ENCODE measurements at places on chromosomes 5 and 9. TPM values are rescaled to one million over a fixed set of nuclear protein-coding genes. Genes with fewer than 3 reads are reported as not detected.

The ZBTB34 gene
- 18.4 TPM for total RNA-seq

The SPIN1 gene
- 122 TPM for total RNA-seq

The GMCL2 gene
- total RNA-seq: not detected

The IER5L gene
- 5.9 TPM for total RNA-seq

The FBN2 gene
- total RNA-seq: 56.7 TPM

The C5orf58 gene
- 3.0 TPM for total RNA-seq

DNA sequence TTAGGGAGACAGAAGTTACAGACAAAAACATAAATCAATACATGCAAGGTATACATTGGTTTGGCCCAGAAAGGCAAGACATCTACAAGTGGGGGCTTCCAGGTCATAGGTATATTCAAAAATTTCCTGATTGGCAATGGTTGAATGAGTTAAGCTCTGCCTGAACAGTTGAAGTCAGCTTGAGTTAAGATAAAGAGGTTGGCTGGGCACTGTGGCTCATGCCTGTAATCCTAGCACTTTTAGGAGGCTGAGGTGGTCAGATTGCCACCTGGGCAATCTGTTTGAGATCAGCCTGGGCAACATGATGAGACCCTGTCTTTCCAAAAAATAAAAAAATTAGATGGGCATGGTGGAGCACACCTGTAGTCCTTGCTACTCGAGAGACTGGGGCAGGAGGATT, 16.3 kb downstream of the TMC1 start:
- no peaks in the 10 kb centered on the region for H3K27me3 ChIP-seq
- peaks cover 21% of the 10 kb centered on the region for H3K36me3 ChIP-seq
- no peak for DNase-seq
- H3K4me1 ChIP-seq: peaks cover 16% of the 10 kb centered on the region
- no peak overlapping the region for H3K27ac ChIP-seq

GRCh38 chr5:75656311-75657003, 45.2 kb downstream of the ANKDD1B start:
- DNase-seq: no peak
- H3K4me1 ChIP-seq: peaks cover 23% of the 10 kb centered on the region
- no peaks in the 10 kb centered on the region for H3K36me3 ChIP-seq
- H3K27me3 ChIP-seq: no peaks in the 10 kb centered on the region

GRCh38 chr9:237858-238345, 23.2 kb downstream of the DOCK8 start:
- DNase-seq: no peak
- no peaks in the 10 kb centered on the region for H3K4me1 ChIP-seq
- no peak overlapping the region for H3K4me3 ChIP-seq
- H3K36me3 ChIP-seq: peaks cover 18% of the 10 kb centered on the region
- H3K27ac ChIP-seq: no peak overlapping the region

- H3K27me3 ChIP-seq: no peaks in the 10 kb centered on the region
- no peaks in the 10 kb centered on the region for H3K36me3 ChIP-seq
- H3K27ac ChIP-seq: no peak overlapping the region
- no peak for DNase-seq
- H3K4me1 ChIP-seq: no peaks in the 10 kb centered on the region
- H3K4me3 ChIP-seq: no peak overlapping the region
Measured at GRCh38 chr5:53173083-53173482, 63.5 kb upstream of the MOCS2 start.

- no peak for DNase-seq
- H3K27ac ChIP-seq: no peak overlapping the region
- H3K4me1 ChIP-seq: no peaks in the 10 kb centered on the region
Measured at GRCh38 chr5:109558364-109558763, 131.4 kb upstream of the MAN2A1 start.

GRCh38 chr5:77390221-77390620, 101.9 kb downstream of the WDR41 start:
- 0 out of 2 replicates have a peak, but pooled peaks cover 2% of the 10 kb centered on the region for H3K4me1 ChIP-seq
- H3K36me3 ChIP-seq: no peaks in the 10 kb centered on the region
- DNase-seq: no peak
- H3K27ac ChIP-seq: no peak overlapping the region

- peaks cover 2% of the 10 kb centered on the region for H3K27me3 ChIP-seq
- H3K4me1 ChIP-seq: peaks cover 59% of the 10 kb centered on the region
- H3K36me3 ChIP-seq: no peaks in the 10 kb centered on the region
- no peak for DNase-seq
- H3K27ac ChIP-seq: peak overlapping the region; percentile 22
- no peak overlapping the region for H3K4me3 ChIP-seq
Measured at GRCh38 chr5:168301593-168302390, 10.3 kb downstream of the WWC1 start.

DNA sequence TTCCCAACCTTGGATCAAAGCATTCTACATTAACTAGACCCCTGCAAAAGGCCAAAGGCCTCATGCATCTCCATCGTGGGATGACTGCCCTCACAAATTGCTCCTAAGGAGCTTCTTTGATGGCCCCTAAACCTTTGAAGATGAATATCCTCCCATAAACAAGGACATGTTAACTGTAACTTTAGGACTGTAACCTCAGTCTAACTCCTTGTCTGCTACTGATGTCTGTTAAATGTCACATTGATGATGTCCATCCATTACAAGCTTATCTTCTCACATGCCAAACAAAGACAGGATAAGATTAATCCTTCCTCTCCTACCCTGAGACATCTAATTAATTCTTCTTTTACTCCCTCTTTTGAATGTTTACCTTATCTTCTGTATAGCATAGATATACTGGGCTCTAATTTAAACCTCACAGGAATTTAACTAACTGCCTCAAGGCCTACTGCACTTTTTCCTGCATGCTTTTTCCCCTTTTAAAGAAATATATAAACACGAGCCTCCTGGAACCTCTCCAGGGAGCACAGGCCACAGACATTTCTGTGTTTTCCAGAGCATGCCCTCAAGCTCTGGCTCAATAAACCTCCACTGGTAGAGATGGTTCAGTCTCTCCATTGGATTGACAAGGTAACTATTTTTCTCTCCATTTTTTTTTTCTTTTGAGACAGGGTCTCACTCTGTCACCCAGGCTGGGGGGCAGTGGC, 90.6 kb upstream of the SLC25A48 start:
- H3K36me3 ChIP-seq: peaks cover 30% of the 10 kb centered on the region
- DNase-seq: no peak
- no peak overlapping the region for H3K27ac ChIP-seq
- H3K4me1 ChIP-seq: no peaks in the 10 kb centered on the region
- H3K27me3 ChIP-seq: peaks cover 9% of the 10 kb centered on the region

DNA sequence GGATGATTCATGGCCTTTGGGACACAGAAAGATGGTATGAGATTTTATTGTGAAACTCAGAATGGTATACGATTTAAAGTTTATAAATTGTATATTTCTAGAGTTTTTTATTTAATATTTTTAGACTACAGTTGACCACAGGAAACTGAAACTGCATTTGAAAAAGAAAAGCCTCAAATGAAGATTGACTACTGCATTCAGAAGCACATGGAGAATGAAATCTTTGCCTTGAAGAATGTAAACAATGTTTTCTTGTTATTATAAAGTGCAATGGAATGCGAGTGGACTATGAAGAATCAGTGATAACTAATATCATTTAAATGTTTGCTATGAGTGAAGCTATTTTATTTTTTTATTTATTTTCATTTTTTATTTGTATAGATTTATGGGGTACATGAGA, 169.1 kb upstream of the CDH18 start:
- no peak overlapping the region for H3K4me3 ChIP-seq
- no peak for DNase-seq
- H3K4me1 ChIP-seq: peaks cover 11% of the 10 kb centered on the region
- H3K36me3 ChIP-seq: no peaks in the 10 kb centered on the region
- H3K27ac ChIP-seq: no peak overlapping the region
- peaks cover 20% of the 10 kb centered on the region for H3K27me3 ChIP-seq

DNA sequence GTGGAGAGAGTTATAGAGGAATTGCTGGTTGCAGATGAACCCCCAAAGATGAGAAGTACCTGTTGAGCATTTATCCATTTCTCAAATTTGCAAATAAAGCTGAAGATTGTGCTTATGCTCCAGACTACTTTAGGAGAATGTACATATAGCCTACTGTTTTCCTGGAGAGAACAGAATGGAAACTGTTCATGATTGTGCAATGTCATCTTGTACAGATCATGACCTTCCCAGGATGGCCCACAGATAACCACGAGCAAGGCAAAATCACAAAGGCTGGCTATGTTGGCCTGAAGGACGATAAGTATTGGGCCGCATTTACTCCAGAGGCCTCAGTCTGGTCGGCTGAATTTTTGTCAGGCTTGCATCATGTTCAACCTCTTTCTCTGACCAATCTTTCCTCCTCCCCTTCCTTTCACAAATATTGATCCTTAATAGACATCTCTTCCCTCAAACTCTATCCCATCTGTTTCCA, 28.5 kb upstream of the RICTOR start:
- H3K36me3 ChIP-seq: no peaks in the 10 kb centered on the region
- no peaks in the 10 kb centered on the region for H3K4me1 ChIP-seq
- no peak for DNase-seq
- H3K4me3 ChIP-seq: no peak overlapping the region
- no peak overlapping the region for H3K27ac ChIP-seq

DNA sequence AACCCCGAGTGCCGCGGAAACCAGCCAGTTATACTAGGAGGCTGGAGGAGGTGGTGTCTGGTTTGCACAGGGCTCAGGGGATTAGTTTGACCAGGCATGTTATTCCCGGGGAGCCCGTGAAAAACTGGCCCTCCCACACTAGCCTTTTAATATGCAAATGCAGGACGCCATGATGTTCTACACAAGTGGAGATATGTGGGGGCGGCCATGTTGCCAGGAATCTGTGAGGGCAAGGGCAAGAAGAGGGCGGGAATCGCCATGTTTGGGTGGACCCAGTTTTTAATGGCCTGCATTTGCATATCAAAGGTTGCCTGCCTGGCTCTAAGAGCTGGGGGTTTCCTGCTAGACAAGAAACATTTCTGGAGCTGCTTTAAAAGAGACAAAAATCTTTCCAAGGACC, 940.7 kb downstream of the CDH18 start:
- peaks cover 28% of the 10 kb centered on the region for H3K4me1 ChIP-seq
- peak; percentile 66 for DNase-seq
- 0 out of 2 replicates have a peak, but pooled peaks cover 3% of the 10 kb centered on the region for H3K36me3 ChIP-seq
- no peaks in the 10 kb centered on the region for H3K27me3 ChIP-seq
- H3K27ac ChIP-seq: no peak overlapping the region

DNA sequence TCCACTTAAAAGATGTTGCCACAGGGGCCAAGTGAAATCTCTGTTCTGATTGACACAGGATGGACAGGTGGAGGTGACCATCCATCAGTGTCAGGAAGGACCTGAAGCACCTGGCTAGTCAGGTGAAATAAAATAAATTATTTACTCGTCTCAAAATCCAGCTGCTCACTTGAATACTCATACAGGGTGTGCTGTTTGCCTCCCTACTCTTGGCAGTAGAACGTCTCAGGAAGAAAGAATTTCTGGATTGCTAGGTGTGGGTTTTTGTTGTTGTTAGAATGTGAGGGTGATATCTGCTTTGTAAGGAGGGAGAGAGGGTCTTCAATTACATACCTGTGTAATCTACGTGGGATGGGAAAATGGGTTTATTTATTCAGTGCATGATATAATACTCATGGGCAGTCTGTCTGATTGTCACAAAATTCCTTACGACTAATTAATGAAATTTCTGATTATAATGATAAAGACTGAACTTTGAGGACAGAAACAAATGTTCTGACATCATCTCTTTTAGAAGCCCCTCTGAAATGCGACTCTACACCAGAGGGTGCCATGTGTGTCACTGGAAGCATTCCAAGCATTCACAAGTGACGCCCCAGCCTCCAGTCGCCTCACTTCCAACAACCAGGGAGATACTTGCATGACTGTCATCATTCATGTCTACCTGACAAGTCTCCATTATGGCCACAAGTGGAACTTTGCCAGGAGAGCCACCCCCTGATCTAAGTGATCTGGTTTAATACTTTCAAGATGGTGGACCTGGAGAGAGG, 218.4 kb downstream of the GAPVD1 start:
- H3K36me3 ChIP-seq: peaks cover 12% of the 10 kb centered on the region
- no peak for DNase-seq
- no peaks in the 10 kb centered on the region for H3K27me3 ChIP-seq
- peaks cover 11% of the 10 kb centered on the region for H3K4me1 ChIP-seq
- no peak overlapping the region for H3K4me3 ChIP-seq

GRCh38 chr5:80864706-80865435, 95.3 kb upstream of the RASGRF2 start:
- H3K4me1 ChIP-seq: peaks cover 20% of the 10 kb centered on the region
- H3K27ac ChIP-seq: no peak overlapping the region
- H3K36me3 ChIP-seq: no peaks in the 10 kb centered on the region
- H3K4me3 ChIP-seq: no peak overlapping the region
- no peak for DNase-seq
- H3K27me3 ChIP-seq: no peaks in the 10 kb centered on the region

GRCh38 chr5:177113566-177114424, 19.8 kb upstream of the NSD1 start:
- DNase-seq: peak; percentile 82
- H3K27me3 ChIP-seq: peaks cover 15% of the 10 kb centered on the region
- H3K4me1 ChIP-seq: peaks cover 11% of the 10 kb centered on the region
- no peaks in the 10 kb centered on the region for H3K36me3 ChIP-seq
- no peak overlapping the region for H3K27ac ChIP-seq
- no peak overlapping the region for H3K4me3 ChIP-seq

GRCh38 chr9:124593651-124594058, 86.5 kb upstream of the NR5A1 start:
- H3K4me1 ChIP-seq: peaks cover 81% of the 10 kb centered on the region
- no peaks in the 10 kb centered on the region for H3K27me3 ChIP-seq
- peak overlapping the region; percentile 95 for H3K27ac ChIP-seq
- peak overlapping the region; percentile 60 for H3K4me3 ChIP-seq

DNA sequence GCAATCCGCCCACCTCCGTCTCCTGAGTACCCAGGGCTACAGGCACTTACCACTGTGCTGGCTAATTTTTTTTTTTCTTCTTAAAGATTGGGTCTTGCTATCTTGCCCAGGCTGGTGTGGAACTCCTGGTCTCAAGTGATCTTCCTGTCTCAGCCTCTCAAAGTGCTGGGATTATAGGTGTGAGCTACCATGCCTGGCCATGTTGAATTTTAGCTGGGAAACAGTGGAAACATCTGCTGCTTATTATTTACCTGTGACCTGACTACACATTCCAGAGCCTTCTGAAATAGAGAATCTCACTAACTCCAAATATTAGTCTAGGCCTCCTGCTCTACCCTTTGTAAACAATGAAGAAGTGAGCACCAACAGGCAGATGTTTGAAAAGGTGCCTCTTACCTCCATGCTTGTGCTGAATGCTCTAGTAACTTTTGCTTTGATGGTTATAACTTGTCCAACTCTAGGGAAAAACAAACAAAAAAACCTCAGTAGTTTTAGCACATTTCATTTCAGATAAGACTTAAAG, 22.5 kb downstream of the ACOT12 start:
- peaks cover 7% of the 10 kb centered on the region for H3K27me3 ChIP-seq
- H3K27ac ChIP-seq: no peak overlapping the region
- no peaks in the 10 kb centered on the region for H3K36me3 ChIP-seq
- no peak for DNase-seq
- H3K4me3 ChIP-seq: no peak overlapping the region

- peaks cover 44% of the 10 kb centered on the region for H3K36me3 ChIP-seq
- no peak overlapping the region for H3K27ac ChIP-seq
- peaks cover 14% of the 10 kb centered on the region for H3K27me3 ChIP-seq
- no peaks in the 10 kb centered on the region for H3K4me1 ChIP-seq
- DNase-seq: no peak
Measured at GRCh38 chr5:6675784-6676491, 37.3 kb upstream of the TENT4A start.

Measured in WTC11 (cell line).